ENCODE measurements at places on chromosomes 7 and 10.
A peak's percentile ranks its signal among the peaks of the same experiment; 100 is the strongest.

DNA sequence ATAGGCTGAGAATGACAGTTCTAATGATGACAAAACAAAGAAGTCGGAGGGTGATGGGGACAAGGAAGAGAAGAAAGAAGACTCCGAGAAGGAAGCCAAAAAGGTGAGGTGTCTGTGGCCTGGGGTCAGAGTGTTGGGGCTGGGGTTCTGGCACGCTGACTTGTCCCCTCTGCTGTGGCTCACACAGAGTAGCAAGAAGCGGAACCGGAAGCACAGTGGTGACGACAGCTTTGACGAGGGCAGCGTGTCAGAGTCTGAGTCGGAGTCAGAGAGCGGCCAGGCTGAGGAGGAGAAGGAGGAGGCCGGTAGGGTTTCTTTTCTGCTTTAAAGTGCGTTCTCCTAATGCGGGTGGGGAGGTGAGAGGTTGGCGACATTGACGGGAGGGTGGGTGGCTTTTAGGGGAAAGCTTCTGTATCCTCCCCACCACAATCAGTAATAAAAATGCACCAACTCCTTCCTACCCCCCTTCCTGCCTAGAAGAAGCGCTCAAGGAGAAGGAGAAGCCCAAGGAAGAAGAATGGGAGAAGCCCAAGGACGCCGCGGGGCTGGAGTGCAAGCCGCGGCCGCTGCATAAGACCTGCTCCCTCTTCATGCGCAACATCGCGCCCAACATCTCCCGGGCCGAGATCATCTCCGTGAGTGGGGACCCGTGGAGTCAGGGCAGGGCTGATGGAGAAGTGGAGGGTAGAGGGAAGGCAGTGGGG is 4.6 kb downstream of the UFSP1 start:
- no peak for DNase-seq

- DNase-seq, result no peak
These were observed 266.9 kb downstream of the ABCA13 start for GRCh38 chr7:48438206-48438605.

DNA sequence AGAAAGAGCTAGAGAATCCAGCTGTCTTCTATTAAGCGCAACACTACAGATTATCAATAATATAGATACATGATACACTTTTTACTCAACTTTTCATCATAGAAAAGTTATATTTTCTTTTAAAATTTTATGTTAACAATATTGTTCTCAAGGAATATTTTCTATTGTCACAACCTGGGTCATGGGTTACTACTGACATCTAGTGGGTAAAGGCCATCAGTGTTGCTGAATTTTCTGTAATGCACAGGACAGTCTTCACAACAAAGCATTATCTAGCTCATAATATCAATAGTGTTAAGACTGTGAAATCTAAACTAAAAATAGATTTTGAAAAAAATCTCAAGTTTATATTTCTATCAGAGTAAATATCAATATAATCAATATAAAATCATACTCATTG is 209.8 kb downstream of the ZNF33B start:
- no peak for DNase-seq

GRCh38 chr10:96967847-96968246 is 135.7 kb downstream of the LCOR start:
- no peak for DNase-seq

DNA sequence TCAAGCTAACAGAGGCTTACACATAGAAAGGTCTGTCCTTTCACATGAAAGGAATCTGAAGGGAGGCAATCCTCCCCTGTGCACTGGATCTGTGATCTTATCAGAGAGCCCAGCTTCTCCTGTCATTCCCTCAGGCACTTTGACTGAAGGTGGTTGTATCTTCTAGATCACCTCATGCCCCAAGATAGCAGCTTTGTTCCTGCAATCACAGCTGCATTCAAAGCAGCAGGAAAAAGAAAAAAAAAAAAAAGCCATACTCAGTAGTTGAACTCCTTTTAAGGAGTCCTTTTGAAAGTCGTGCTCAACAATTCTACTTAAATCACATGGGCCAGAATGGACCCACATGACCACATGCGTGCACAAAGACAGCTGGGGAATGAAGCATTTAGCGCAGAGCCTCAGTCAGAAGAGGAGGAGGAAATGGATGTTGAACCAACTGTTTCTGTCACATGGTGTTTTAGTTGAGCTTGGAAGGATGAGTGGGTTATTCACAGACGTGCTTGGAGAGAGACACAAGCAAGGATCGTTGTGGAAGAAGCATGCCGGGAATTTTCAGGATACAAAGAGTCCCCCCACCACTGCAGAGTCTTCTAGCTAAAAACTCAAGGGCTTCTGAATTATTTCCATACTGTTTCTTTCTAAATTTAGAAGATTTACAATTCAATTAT is 13.0 kb upstream of the PFKP start:
- no peak for DNase-seq

DNA sequence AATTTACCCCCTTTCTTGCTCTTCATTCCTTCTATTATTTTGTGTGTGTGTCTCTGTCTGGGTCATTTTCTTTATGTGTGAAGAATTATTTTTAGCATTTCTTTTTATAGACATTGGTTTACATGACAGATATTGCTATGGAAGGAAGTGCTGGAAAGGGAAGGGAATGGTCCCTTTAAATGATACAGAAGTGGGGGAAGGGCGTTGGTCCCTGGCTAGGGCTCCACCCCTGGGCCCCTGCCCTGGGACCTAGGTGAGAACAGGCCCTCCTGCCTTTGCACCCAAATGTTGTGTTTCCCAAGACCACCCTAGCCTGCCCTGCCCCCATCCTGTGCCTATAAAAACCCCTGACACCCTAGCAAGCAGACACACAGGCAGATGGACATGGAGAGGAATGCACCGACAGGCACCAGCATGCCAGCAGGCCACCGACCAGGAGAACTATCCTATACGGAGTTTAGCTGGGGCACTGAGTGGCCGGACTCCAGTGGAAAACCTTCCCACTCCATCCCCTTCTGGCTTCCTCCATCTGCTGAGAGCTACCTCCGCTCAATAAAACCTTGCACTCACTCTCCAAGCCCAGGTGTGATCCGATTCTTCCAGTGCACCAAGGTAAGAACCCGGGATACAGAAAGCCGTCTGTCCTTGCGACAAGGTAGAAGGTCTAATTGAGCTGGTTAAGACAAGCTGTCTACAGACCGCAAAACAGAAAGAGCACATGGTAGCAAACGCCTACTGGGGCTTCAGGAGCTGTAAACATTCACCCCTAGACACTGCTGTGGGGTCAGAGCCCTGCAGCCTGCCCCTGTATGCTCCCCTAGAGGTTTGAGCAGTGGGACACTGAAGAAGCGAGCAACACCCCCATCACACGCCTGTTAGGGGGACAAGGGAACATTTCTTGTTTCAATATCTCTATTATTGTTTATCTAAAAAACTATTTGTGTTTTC is 515.7 kb downstream of the SORCS1 start:
- no peak for DNase-seq

- DNase-seq, result no peak
These were observed 114.6 kb upstream of the RET start for GRCh38 chr10:42962110-42962901.

GRCh38 chr7:12314199-12314598 is 89.5 kb downstream of the VWDE start:
- DNase-seq, result no peak

DNA sequence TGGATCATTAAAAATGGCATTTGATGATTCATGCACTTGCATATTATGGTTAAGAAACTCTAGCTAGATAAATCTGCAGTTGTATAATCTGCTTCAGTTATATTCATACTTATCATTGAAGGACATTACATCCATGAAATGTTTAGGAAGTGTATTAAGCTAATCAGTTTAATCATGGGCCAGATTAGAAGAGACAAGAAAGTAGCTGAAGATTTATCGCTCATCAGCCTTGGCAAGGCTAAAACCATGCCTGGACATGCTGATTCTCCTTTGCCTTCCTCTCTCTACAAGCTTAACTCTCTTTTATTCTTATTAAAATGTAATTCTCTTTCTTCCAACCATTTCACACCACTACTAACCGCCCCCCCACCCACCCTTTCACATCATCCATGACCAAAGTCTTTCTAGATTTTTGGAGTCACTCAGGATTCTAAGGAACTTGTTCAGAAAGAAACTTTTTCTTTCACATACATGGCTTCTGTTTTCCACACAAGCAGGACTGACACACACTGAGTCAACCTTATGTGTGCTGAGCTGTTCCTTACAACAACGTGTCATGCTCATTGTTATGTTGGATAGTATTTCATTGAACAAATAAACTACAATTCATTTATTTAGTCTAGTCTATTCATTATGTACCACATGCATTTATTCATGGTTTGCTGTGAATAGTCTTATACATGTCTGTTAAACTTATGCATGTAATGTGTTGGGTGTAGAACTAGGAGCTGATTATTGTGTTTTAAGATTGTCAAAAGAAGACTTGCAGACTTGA is 227.3 kb upstream of the SP8 start:
- no peak for DNase-seq

- no peak for DNase-seq
These were observed 14.0 kb upstream of the RAMP3 start for GRCh38 chr7:45143616-45144015.

DNA sequence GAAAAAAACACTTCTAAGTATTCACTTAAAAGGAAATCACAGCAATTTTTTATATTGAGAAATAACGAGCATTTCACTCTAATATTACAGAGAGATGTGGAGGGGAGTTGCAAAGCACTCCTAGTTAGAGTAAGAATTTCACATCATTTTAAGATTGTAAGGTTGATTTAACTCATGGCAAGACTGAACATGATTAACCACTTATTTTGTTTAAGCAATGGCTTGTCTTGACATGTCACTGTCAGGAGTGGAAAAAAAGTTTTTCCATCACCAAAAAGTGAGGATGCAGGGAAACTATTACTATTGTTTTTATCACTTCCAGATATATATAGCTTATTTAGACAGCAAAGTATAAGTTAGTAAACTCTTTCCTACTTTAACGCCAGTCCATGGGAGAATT is 27.1 kb downstream of the CD36 start:
- DNase-seq, result peak; percentile 35

DNA sequence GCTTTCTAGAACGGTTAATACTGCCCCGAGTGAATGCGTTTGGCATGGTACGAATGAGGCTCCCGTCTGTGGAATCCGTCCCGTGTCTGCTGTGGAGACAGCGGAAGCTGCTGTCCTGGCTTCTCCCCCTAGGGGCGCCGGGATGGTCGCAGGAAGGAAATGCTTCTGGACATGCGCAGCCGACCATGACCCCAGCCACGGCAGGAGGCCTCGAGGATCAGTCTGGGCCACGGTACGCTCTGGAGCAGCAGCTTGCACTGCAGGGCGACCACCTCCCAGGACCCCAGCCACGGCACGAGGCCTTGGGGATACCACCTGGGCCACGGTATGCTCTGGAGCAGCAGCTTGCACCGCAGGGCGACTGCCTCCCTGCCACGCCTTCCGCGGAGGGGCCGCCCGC is 107.9 kb downstream of the CYTH3 start:
- no peak for DNase-seq

GRCh38 chr10:100022403-100022802 is 12.7 kb upstream of the DNMBP start:
- no peak for DNase-seq

DNA sequence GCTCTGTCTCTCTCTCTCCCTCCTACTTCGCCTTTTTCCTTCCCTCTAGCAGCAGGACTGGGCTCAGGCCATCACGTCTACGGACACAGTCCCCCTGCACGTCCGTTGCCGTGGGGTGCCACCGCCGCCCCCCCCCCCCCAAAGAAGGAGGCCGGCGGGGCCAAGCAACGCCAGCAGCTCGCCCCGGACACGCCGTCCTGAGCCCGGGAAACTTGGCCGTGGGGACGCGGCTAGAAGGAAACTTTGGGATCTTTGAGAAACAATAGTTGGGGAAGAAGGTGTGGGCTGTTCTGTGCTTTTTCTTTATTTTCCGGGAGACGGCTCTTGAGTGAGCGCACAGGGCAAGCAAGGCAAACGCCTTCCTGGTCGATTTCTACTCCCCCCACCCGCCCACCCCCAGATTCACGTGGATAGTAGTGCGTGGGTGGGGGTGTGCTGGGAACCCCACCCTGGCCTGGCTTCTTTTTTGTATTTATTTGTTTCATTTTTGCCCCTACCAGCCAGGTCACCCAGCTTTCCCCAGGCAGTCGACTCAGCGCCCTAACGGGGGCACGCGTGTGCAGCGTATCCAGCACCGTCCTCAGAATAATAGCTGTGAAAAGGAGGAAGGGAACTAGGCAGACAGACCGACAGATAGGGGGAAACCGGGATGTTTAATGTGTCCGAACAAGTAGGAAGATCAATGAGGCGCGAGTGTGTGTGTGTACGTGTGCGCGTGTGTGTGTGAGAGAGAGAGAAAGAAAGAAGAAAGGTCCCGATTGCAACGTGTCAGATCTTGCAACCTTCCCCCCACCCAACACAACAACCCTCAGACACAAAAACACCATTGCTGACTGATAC is 1.4 kb downstream of the MXI1 start:
- peak; percentile 12 for DNase-seq

- peak; percentile 77 for DNase-seq
These were observed at the start of gene EPDR1 for GRCh38 chr7:37920305-37920848. EPDR1 (plus strand) TSS chr7:37920640; CDS start chr7:37920940, 300 bp downstream.

DNA sequence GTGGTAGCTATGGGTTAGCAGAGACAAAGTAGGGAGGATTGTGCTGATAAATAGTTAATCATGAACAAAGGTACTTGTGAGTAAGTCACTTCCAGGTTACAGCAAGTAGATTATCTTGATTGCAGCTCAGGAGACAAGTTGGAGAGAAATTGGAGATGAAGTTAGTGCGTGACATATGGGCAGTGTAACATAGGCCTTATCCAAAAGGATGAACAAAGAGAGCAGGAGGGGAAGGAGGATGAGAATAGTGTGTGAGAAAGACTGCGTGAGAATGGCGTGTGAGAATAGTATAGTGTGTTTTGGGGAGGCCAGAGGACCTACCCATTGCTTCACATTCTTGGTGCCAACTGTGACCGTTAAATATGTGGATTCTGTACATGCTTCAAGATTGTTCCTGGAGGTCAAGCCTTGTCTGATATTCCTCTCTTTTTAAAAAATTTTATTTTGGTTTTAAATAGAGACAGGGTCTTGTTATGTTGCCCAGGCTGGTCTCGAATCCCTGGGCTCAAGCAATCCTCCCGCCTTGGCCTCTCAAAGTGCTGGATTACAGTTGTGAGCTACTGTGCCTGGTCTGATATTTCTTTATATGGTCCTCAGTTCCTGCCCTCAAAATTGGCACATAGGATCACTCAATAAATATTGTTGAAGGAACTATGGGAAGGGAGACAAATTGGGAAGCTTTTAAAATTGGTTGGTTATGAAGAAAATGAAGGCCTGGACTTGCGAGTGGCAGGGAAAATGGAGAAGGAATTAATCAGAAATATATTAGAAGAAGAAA is 3.2 kb downstream of the VCL start:
- DNase-seq, result no peak

- peak; percentile 24 for DNase-seq
These were observed 501.6 kb downstream of the GALNT17 start for GRCh38 chr7:71633551-71634008.
